ENCODE measurements at places on chromosomes 5 and 9.

DNA sequence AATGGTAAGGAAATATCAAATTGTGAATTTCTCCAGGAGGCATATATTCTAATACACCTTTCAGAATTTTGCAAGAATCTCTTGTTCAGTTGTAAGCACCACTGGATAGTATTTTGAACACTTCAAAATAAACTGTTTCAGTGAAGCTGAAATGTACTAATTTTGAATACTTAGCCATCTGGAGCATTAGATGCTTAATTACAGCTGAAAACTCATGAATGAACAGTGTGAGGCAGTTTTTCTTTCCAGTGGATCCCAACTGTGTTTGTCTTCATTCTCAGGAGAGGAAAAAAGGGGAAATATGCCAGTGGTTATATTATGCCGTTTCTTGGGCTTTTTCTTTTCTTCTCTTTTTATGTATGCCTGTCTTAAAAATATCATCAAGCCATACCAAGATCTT lies 306.0 kb upstream of the SEMA6A start:
- no peak for DNase-seq

GRCh38 chr5:76816110-76816831 lies 2.6 kb upstream of the F2RL1 start:
- no peak for DNase-seq

GRCh38 chr5:158511454-158511853 lies 588.3 kb downstream of the EBF1 start:
- DNase-seq: no peak

DNA sequence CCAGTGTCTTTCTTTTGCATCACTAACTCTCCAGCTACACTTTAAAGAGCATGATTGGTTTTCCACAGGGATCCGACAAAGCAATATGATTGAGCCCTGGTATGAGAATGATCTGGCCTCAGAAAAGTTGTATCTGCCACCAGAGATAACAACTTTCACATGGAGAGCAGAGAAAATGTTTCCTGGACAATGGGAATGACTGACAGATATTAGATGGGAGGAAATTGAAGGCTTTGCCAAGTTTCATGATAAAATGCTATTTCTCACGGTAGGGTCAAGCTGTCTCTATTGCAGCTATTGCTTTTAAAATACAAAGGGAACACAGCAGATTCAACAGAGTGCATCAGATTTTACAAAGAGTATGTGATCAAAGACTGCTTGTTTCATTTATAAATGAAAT lies 56.4 kb upstream of the GLIS3 start:
- DNase-seq: no peak

- peak; percentile 70 for DNase-seq
These were observed 21.3 kb upstream of the NDST1 start for GRCh38 chr5:150486402-150487198.

DNA sequence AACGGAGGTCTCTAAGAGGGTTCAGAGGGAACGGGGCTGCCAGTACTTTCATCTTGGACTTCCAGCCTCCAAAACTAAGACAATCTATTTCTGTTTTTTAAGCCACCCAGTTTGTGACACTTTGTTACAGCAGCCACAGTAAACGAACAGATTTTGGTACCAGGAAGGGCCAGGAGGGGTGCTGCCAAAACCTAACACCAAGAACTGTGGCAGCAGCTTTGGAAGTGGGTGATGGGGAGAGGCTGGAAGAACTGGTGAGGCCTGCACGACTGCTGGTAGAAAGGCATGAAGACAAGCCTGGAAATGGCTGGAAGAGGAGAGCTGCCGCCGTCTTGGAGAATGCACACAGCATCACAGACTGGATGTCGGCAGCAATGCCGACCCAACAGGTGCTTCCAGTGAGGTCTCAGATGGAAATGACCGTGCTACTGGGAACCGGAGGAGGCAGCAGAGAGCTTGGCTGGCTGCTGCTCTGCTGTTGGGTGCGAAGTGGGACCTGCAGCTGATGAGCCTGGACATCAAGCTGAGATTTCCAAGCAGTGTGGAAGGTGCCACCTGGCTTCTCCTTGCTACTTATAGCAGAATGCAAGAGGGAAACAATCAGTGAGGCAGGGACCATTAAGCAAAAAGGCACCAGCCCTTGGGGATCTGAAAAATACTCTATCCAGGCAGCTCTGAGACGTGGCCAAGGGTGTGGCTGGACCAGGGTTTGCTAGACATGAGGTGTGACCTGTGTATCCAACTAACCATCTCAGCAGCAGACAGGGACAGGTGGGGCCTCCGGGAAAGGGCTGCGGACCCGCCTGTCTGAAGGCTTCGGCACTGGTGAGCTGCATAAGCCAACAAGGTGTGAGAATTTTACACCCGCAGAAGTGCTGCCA lies 4.7 kb upstream of the TMEM210 start:
- no peak for DNase-seq

- DNase-seq: no peak
These were observed 92.9 kb upstream of the NEK6 start for GRCh38 chr9:124164811-124165210.

DNA sequence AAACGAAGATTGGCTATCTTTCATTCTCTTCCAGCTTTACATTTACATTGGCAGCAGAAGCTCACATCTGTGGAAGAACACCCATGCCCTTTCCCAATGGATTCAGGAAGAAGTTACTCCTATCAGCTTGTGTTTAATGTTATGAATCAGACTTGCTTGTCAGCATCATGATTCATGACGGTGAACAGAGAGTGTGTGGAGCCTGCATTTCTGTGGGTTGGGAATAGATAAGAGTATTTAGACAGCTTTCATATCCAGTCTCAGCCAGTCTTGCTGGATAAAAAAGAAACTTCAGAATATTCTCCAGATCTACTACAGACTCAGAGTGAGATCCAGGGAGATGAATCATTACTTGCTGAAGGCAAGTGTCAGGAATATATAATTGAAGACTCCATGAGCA lies 812.9 kb upstream of the ZNF608 start:
- no peak for DNase-seq

DNA sequence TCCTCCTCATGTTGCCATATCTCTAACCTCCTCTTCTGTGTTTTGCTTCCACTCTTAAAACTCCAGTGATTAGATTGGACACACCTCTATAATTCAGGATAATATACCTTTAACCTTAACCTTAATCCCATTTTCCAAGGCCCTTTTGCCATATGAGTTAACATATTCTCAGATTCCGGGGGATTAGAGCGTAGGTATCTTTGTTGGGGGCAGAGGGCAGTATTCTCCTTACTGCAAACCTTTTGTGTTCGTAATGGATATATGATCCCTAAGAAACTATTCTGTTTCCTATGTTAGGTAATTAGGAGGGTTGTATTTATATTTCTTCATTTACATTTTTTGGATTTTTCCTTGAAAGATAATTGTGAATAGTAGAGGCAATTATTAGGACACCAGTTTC lies 99.5 kb downstream of the VPS13A start:
- no peak for DNase-seq

- no peak for DNase-seq
These were observed 11.5 kb upstream of the FRMPD1 start for GRCh38 chr9:37639109-37639762.

DNA sequence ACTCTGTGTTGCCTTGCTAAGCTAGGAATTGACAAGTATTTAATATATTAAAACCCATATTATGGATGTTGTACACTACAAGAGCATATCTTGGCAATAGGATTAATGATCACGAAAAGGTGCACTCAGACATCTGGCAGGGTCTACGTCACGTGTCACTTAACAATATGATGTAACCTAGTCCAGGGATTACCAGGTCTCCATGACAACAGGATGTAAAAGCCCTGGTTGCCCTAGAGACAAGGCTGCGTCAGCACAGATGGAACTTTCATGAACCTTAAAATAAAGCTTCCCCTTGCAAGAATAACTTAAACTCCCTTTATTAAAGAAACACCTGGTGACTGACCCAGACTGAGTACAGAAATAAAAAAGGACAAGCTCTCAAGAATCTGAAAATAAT lies 717.8 kb downstream of the CDH18 start:
- no peak for DNase-seq

GRCh38 chr5:38608874-38609273 lies 52.4 kb upstream of the LIFR start:
- DNase-seq: no peak

DNA sequence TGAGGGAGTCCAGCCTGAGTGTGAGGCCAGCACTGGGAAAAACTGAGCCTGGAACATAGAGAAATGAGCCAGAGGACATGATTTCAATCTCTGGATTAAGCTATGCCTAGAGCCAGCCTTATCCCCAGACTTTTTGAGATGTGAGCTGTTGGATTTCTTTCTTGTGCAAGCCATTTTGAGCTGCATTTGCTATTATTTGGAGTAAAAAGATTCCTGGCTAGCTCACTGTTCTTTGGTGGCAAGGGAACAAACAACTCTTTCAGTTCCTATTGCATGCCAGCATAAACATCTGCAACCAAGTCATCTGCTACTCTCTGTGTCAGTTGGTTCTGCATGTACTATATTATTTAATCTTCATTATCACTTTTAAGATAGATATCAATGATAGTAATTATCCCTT lies 70.1 kb upstream of the MAN2A1 start:
- no peak for DNase-seq

DNA sequence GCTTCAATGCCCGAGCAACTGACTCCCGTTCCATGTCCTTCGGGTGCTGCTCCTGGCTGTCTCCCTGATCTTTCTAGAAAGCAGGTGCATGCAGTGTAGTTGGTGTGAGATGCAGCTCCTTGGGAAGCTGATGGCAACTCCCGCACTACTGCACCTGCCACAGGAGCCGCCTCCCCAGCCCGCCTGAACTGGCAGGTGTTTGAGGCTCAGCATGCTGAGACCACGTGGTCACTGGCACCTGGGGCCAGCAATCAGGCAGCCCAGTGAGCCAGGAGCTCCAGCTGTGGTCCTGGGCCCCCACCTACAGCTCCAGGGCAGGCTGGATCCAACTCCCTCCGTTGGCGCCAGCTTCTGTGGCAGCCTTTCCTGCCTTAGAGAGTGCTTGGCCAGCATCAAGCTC lies 111.5 kb downstream of the ICE1 start:
- DNase-seq: no peak

DNA sequence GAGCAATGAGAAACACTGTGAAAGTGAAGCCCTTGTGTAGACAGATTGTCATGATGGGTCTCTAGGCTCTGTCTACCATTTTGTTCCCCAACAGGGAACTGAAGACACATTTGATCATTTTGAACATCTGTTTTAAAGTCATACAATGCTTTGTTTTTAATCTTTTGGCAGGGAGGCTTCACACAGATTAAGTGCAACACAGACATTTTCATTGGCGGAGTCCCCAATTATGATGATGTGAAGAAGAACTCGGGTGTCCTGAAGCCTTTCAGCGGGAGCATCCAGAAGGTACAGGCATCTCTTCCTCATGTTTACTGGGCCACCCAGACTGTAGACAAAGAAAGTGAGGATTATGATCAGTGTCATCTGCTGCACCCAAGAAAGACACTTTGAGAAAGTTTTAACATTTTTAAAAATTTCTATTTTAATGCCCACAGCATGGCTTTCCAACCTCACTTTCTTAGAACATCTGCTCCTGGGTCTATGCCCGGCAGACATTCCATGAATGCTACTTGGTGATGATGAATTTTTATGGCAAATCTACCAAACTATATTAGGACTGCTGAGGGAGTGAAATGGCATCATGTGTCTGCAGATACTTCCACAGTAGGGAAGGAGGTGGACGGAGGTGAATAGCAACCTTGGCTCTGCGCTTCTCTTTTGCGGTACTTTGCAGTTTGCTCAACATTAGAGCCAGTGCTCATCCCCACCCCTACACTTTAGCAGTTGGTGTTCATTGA lies 121.3 kb downstream of the LIFR start:
- DNase-seq: no peak

- DNase-seq: no peak
These were observed 5.8 kb upstream of the PPARGC1B start for GRCh38 chr5:149724130-149724840.

- DNase-seq: no peak
These were observed 53.8 kb upstream of the RANBP3L start for GRCh38 chr5:36355516-36355915.

GRCh38 chr9:89311346-89312221 lies 589 bp downstream of the CKS2 start:
- DNase-seq: no peak

DNA sequence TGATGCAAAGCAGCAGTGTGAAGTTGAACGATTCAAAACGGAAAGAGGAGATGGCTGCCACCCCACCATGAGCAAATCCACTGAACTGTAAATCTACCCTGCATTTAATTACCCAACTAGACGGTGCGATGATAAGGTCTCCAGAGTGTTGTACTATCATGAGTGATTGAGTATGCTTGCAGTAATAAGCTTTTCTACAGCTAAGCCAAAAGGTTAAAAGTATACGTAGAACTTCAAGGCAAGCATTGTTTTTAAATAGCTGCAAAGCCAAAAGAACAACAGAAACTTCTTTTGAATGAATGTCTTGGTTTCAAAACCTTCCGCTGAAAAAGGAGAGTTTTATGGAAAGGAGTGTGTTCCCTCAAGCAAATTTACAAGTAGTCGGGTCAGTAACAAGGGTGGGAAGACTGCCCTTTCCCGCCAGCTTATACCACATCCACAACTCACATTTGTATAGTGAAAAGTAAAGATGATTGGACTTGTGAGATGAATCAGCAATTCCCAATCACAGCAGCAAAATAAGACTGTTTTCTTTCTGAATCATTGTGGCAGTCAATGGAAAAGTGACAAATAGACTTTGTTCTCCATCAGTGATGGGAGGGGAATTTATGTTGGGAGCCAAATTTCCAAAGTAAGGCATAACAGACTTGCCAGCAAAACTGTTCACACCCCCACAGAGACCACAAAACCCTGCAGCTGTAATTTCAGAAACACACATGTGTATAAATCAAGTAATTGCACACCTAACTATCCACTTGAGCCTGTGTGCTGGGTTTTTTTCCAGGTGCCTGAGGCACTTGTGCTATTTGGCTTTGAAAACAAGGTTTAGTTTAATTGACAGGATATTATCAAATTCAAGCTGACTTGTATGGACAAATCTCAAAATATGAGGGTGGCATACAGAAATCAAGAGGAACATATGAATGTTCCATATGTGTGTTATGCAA lies 407.7 kb upstream of the GRAMD2B start:
- no peak for DNase-seq

GRCh38 chr5:141326088-141326854 lies 4.0 kb upstream of the PCDHGA1 start:
- DNase-seq: no peak

DNA sequence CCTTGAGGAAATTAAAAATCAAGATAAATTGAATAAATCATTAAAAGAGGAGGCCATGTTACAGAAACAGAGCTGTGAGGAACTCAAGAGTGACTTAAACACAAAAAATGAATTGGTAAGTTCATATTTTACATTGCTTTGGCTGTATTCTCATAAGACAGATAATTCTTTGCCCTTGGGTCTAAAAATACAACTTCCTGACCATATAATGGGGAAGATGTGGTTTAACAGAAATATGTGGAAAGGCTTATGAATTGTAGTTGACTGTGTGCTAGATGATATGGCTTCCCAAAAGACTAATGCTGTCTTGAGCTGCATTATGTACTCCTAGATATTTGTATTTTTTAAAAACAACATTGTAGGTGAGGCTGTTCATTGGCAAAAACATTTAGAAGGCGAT lies 33.1 kb downstream of the CNTRL start:
- no peak for DNase-seq
